Stimulated activated CD4-positive, alpha-beta T cell treated with anti-CD3 and anti-CD28 coated beads, Interleukin-12 subunit alpha, Interleukin-12 subunit beta, amount 100 ng/mL, for 4 hours (primary cell): ENCODE measurements at places on chromosomes 1 and 21.
A peak's percentile ranks its signal among the peaks of the same experiment; 100 is the strongest.

DNA sequence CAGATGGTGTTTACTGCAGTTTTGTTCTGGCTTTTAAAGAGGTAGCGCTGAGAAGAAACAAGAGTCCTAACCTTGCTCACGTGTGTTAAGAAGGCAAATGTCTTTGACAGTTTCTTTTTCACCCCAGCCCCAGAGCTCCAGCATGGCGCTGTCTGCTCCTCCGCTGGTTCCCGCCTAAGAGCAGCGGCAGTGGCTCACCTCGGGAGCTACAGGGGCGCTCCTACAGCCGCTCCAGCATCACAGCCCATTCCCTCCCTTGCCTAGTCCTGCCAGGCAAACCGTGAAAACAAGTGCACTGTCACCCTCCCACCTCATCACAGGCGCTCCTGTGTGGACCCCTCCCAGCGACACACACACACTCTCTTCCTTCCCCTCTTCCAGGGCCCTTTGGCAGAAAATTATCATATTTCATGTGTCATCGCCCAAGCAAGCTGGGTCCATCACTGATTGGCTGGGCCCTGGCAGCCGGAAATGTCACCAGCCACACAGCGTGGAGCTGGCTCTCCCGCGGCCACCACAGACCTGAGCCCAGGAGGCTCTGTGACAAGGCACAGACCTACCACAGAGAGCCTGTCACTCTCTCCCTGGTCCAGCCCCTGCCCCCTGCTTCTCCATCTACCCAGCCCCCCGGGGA is 1.2 kb upstream of the HIVEP3 start:
- peak; percentile 65 for DNase-seq

DNA sequence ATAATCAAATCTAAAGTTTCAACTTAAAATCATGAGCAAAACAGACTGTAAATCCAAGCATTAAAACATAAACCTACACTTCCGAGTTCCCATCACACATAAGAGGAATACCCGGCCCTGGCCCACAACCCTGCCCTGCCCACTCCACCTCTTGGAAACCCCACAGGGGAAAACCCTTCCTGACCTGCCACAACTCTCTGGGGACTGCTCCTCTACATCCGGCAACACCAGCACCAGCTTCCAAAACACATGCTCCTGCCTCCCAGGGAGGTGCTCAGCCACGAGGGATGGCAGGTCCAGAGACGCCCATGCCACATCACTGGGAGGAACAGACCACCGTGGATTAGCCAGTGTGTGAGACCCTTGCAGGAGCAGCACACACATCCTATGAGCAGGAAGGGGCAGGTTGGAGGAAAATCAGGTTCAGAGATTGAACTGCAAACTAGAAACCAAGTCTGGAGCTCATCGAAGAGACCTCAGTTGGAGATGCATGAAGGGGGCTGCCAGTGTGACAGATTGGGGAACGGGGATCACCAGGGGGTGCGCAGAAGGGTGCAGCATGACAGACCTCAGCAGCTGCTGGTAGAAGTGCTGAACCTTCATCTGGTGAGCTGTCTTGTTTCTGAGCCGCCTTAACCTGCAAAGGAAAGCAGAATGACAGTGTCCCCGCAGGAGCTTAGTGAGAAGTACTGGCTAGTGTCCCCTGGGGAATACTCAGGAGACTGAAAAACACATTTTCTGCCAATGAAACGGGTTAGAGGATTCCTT is 25.8 kb upstream of the LSS start:
- DNase-seq, result no peak

DNA sequence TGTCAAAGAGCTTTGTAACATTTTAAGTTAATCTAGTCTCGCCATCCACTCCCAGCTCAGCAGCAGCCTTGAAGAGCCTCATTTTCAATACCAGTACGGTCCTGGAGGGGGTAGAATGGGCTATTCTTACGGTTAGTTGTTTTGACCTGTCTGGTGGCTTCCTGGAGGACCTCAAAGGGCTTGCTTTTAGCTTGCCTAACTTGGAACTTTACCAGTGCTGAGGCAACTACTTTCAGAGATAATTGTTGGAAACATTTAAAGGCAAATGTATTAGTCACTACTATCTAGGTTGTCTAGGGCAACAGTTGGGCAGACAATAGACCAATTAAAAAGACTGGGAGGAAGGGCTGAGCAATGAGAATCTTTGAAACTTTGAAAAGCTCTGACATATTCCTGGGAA is 56.0 kb downstream of the TTLL7 start:
- DNase-seq, result no peak

DNA sequence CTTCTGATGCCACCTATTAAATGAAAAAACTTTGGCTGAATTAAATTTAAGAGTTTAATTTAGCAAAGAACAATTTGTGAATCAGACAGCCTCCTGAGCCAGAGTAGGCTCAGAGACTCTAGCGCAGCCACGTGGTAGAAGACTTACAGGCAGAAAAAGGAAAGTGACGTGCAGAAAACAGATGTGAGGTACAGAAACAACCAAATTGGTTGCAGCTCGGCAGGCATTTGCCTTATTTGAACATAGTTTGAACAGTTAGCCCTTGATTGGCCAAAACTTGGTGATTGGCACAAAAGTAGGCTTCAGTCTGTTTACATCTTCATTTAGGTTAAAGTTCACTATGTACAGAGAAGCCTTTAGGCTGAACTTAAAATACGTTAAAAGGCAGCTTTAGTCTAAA is 22.9 kb downstream of the TCP10L start:
- no peak for DNase-seq

DNA sequence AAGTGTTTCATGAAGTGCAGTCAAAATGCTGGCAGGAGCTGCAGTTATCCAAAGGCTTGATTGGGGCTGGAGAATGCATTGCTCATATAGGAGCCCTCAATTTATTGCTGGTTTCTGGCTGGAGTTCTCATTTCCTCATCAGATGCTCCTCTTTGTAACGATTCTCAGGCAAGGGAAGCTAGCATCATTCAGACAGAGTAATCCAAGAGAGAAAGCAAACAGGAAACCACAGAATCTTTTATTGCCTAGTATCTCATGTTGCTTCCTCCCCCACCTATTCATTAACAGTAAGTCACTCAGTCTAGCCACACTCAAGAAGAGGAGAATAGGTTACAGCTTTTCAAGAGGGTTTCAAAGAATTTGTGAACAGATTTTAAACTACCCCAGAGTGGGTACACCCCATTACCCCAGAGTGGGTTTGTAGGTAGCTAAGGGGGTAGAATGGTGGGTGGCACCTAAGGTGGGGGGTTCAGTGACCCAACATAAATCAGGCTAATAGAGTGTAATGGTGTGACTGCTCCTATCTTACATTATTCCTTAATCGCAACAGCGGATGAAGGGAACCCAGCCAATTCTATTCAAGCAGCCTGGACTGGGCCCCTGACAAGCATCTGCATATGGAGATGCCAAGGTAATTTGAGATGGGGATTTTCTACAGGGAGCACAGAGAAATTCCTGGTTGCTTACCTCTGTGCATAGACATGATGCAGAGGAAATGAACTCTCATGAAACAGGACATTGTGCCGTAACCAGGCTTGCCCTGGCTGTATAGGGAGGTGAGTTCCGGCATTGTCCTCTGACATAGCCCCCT is 67.1 kb downstream of the KCNJ15 start:
- DNase-seq, result no peak
